ENCODE measurements at places on chromosomes 5 and 9.

- DNase-seq = no peak
Measured at GRCh38 chr5:112064271-112064701, 307.3 kb upstream of the NREP start.

DNA sequence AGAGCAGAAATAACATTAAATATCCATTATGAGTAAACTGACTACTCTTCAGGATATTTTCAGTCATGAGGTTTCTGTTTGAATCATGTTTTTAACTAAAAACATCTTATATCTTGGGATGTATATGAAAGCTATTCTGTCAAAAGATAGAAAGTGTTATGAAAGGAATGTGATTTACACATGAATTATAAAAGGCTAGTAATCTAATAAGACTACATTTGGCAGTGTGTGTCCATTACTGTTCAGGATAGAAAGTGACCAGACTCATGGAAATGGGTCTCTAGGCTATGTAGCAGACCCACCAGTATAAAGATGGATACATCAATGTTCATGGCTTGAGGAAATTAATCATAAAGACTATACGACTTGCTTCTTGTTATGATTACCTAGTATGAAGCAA lies 1328.2 kb upstream of the NUDT12 start:
- DNase-seq = no peak

DNA sequence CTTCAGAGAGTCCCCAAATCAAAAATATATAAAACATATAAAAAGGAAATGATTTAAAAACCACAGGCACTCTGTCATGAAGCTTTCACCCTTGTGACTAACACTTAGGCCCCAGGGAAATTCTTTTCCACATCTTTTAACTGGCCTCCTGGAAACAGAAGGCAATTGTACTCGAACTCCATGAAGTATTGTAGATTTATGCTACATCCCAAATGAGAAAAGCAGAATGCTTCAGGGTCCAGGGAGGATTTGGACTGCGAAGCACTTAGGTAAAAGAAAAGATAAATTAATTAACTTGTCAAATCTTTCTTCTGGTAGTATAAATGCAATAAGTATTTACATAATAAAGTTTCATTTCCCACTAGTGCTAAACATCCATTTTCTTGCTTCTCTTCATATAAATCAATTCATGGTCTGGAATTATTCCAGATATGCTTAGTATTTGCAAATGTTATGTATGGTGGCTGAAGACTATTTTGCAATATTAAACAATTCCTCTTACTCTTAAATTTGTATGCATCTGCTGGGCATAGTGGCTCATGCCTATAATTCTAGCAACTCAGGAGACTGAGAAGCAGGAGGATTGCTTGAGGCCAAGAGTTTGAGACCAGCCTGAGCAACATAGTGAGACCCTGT lies 64.9 kb upstream of the ELL2 start:
- DNase-seq = peak; percentile 86

GRCh38 chr5:1186351-1187233 lies 14.8 kb upstream of the SLC6A19 start:
- DNase-seq = no peak

- DNase-seq = no peak
Measured at GRCh38 chr9:133430244-133430643, 8.1 kb downstream of the ADAMTS13 start.

GRCh38 chr5:138844812-138845513 lies 30.2 kb downstream of the LRRTM2 start:
- DNase-seq = peak; percentile 81

DNA sequence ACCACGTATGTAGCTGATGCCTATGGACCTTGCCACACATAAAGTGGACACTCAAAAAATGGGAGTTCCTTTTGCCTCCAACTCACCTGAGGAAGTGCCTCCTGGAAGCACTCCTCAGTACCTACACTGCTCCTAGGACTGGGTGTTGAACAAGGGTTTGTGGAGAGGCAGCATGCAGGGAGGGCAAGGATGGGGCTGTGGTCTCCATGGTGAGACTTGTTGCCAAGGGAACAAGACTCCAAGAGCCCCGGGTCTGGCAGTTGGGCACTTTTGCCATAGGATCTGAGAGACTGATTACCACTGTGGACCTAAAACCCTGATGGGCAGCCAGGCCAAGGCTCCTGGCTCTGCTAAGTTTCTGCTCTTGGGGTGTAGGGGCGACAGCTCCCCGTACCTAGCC lies 6.9 kb upstream of the NR5A1 start:
- DNase-seq = no peak

- DNase-seq = no peak
Measured at GRCh38 chr5:57311251-57311650, 137.4 kb downstream of the GPBP1 start.

DNA sequence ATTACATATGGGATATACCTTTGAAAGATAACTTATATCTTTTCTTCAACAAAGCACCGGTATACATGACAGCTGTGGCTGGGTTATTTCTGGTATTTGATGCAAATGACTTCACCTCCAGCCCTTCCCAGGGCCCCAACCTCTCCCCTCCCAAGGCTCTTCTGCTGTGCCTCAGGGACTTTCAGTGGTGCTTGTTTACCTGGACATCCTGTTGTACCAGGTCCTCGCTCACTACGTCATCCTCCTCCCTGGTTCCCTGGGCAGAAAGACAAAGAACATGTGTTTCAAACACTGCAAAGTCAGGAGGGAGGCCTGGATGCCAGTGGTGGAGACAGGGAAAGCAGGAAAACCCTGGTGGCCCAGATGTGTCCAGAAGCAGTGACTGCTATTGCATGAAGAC lies 23.4 kb downstream of the ANXA6 start:
- no peak for DNase-seq

DNA sequence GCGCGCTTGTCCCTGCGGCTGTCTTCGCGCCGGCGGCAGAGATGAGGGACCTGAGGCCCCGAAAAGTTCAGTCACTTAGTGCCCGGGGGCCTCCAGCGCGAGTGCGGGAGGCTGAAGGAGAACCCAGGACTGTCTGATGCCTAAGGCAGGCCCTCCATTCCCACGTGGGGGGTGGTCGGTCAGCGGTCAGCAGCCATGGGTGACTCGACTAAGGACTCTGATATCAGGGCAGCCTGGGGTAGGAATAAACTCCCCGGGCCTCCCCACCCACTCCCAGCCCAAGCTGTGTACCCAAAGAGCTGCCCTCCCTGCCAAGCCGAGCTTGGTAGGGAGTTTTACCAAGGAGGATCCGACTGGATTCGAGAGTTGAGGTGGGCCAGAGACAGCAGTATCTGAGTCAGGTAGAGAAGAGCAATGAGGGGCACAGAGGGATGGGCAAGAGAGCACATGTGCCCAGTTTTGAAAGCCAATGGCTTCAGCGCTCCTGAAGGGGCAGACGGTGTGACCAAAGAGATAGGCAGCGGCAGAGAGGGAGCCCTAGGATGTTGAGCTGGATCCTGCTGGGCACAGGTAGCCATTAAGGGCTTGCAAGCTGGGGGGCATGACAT lies 787 bp downstream of the FGFR4 start:
- DNase-seq = no peak

GRCh38 chr9:4038182-4038723 lies 261.6 kb downstream of the GLIS3 start:
- DNase-seq = peak; percentile 8

DNA sequence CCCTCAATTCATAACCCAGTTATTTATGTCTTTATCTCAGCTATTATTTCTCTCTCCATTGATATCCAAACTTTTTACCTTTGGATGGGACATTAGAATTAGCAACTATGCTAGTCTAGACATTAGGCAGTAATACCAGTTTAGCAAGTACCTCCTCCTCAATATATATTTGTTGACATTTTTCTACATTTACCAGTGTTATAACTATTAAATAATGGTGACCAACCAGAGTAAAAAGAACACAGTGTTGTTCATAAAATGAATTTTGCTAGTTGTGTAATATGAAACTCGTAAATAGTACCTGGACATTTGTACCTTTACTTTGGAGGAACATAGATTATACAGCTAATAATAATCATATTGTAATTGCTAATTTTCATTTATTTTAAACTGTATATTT lies 554.6 kb upstream of the CDH6 start:
- no peak for DNase-seq

GRCh38 chr9:2290382-2290781 lies 275.2 kb downstream of the SMARCA2 start:
- DNase-seq = no peak

DNA sequence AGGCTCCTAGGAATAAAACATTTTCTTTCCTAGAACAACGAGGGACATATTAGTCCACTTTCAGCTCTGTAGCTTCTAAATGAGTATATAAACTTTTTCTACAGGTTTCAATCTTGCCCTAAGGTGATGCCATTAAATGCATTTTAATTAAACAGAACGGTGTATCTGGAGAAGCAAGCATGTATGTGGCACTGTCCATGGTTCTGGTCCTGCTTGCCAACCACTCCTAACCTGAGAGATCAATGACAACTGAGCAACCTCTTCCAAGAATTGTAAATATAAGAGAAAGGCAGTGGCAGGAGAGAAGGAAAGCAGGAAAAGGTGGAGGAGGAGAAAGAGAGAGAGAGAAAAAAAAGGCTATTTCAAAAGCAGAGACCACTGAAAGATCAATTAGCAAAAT lies 95.6 kb upstream of the SPOCK1 start:
- DNase-seq = no peak

- no peak for DNase-seq
Measured at GRCh38 chr9:136599074-136599531, 53.3 kb upstream of the NOTCH1 start.

- no peak for DNase-seq
Measured at GRCh38 chr9:122356627-122357026, 14.2 kb upstream of the PTGS1 start.

DNA sequence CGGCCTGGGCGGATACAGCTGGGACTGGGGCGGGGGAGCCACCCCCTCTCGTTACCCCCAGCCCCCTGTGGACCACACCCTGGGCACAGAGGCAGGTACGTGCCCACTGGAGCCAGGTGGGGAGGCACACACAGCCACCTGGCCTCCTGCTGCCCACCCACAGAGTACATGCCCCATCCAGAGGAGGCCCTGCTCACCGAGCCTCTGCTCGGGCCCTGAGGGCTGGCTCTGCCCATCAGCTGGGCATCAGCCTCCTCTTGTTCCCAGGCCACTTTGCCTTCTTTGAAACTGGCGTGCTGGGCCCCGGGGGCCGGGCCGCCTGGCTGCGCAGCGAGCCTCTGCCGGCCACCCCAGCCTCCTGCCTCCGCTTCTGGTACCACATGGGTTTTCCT lies 6.3 kb downstream of the MAMDC4 start:
- no peak for DNase-seq

- DNase-seq = no peak
Measured at GRCh38 chr5:115431116-115431515, 113.5 kb downstream of the FEM1C start.

DNA sequence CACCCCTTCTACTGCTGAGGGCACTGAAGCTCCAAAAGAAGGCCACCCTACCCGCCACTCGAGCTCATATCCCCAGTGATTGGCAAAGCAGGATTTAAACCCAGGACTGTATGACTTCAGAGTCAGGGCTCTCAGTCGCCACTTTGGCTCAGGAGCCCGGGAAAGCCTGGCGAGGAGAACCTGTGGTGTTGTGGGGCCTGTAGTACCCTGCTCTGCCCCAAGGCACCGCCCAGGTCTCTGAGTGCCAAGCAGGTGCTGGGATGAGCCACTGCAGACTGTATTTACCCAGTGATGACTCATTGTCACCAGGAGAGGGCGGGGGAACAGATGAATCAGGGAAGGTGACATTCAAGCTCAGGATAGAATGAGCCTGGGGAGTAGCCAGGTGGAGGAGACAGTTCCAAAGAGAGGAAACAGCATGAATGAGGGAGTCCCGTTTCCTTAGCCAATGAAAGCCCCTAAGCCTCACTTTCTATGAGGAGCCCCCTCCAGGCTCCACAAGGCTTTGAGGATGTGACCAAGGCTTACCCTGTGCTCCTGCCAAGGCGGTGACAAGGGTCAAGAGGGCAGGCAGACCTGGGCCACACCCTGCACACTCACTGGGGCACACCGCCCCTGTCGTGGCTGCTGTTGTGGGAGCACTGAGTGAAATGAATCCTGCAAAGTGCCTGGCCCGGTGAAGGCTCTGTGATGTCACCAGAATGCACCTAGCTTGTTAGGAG lies 17.8 kb upstream of the DPM2 start:
- no peak for DNase-seq

DNA sequence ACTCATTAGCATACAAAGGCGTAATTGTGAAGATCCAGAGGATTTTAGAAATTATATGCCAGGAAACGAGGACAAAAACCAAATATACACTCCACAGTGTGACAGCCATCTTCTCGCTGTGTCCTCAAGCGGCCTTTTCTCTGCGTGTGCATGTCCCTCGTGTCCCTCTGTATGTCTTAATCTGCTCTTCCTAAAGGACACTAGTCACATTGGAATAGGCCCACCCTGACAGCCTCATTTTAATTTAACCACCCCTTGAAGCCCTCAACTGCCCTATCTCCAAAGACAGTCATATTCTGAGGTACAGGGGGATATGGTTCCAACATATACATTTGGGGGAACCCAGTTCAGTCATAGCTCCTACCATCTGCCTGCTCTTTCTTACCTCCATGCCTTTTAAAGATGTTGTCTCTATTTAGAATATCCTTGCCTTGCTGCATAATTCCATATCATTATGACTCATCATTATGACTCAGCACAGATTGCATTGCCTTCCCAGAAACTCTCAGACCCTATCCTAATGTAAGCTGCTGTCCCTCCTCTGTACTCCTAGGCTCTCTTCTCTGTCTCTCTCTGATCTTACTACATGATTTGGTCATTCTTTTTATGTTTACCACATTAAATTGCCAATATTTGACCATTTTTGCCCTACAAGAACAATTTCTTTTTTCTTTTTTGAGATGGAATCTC lies 210.9 kb downstream of the AOPEP start:
- peak; percentile 92 for DNase-seq

- peak; percentile 83 for DNase-seq
Measured at GRCh38 chr9:110847671-110848070, 179.1 kb downstream of the MUSK start.

GRCh38 chr5:133214153-133214820 lies 162.5 kb downstream of the HSPA4 start:
- no peak for DNase-seq

- DNase-seq = no peak
Measured at GRCh38 chr9:106583751-106584150, 279.2 kb upstream of the ZNF462 start.

DNA sequence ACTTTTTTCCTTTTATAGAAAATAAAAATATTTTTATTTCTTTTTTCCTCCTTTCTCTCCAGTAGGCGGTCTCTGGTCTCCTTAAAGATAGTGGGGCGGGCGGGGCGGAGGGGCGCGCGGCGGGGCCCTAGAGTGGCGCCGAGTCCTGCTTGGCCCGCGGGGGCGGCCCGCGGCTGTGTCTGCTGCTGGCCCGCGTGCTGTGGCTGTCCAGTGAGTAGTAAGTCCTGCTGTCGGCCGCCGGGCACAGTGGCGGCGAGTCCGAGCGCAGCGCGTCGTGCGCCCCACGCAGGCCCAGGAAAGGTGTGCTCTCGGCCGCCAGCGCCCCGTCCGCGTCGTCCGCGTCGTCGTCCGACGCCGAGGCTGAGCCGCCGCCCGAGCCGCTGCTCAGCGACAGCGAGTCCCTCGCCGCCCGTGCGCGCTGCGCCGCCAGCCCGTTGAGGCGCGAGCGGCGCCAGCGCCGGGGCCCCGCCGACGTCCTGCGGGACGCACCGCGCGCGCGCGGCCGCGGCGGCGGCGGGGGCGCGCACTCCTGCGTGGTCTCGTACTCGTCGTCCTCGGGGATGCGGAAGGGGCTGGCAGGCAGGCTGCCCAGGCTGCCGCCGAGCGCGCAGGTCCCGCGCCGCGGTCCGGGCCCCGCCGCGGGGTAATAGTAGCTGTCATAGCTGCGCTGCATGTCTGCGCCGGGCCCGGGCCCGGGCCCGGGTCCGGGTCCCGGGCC lies 52.3 kb downstream of the PSD2 start:
- DNase-seq = peak; percentile 59

- DNase-seq = peak; percentile 72
Measured at GRCh38 chr5:73638344-73639095, 12.5 kb downstream of the ARHGEF28 start.

Data from fibroblast of skin of scalp (primary cell).